Naive B cell (primary cell): ENCODE measurements at places on chromosomes 7 and 10. TPM values are rescaled to one million over a fixed set of nuclear protein-coding genes. Genes with fewer than 3 reads are reported as not detected.

Gene LEP
- polyA plus RNA-seq, result not detected

Gene CUZD1
- polyA plus RNA-seq, result 0.29 TPM

Gene DENND2A
- not detected for polyA plus RNA-seq

Gene HOXA4
- polyA plus RNA-seq, result not detected

Gene SSC4D
- polyA plus RNA-seq, result not detected

Gene PNLIP
- polyA plus RNA-seq, result not detected

Gene TMEM254
- 26.2 TPM for polyA plus RNA-seq

Gene RHOBTB1
- 1.9 TPM for polyA plus RNA-seq

Gene NPY4R
- not detected for polyA plus RNA-seq

Gene C10orf62
- not detected for polyA plus RNA-seq

Gene LDB3
- polyA plus RNA-seq, result not detected

Gene AKR1C4
- not detected for polyA plus RNA-seq

Gene GPC2
- polyA plus RNA-seq, result 0.23 TPM

Gene SAMD9L
- 19.9 TPM for polyA plus RNA-seq

Gene COL17A1
- polyA plus RNA-seq, result not detected

Gene CLRN3
- polyA plus RNA-seq, result not detected

Gene MBL2
- not detected for polyA plus RNA-seq

Gene PLAU
- 0.12 TPM for polyA plus RNA-seq

Gene SEPTIN7
- 765 TPM for polyA plus RNA-seq

Gene KRIT1
- 17.7 TPM for polyA plus RNA-seq

Gene ACTR3C
- 1.3 TPM for polyA plus RNA-seq

Gene SLC13A1
- polyA plus RNA-seq, result not detected

Gene GSAP
- 42.7 TPM for polyA plus RNA-seq

Gene CYP2W1
- polyA plus RNA-seq, result not detected

Gene SFTPA1
- polyA plus RNA-seq, result not detected

Gene ZNRF2
- polyA plus RNA-seq, result 7.7 TPM

Gene FKBP6
- polyA plus RNA-seq, result not detected

Gene TASOR2
- polyA plus RNA-seq, result 15.7 TPM

Gene MSMB
- polyA plus RNA-seq, result not detected

Gene SDHAF3
- polyA plus RNA-seq, result 43.0 TPM

Gene OR2A7
- polyA plus RNA-seq, result not detected

Gene RET
- polyA plus RNA-seq, result not detected

Gene ASZ1
- polyA plus RNA-seq, result not detected

Gene GOLGA7B
- polyA plus RNA-seq, result not detected

Gene LIPF
- not detected for polyA plus RNA-seq

Gene CLEC2L
- not detected for polyA plus RNA-seq

Gene ELOVL3
- not detected for polyA plus RNA-seq

Gene CCDC172
- not detected for polyA plus RNA-seq

Gene MYOF
- polyA plus RNA-seq, result not detected

Gene TWIST1
- not detected for polyA plus RNA-seq

Gene UCMA
- polyA plus RNA-seq, result not detected

Gene HMX3
- polyA plus RNA-seq, result not detected

Gene PSD
- 2.3 TPM for polyA plus RNA-seq

Gene CLCN1
- not detected for polyA plus RNA-seq

Gene PODXL
- 0.12 TPM for polyA plus RNA-seq
